ENCODE measurements at places on chromosomes 5 and 9. TPM values are rescaled to one million over a fixed set of nuclear protein-coding genes. Genes with fewer than 3 reads are reported as not detected.

Gene TTC39B
- 7.9 TPM for total RNA-seq

Gene PAEP
- total RNA-seq, result not detected

Gene CNTLN
- total RNA-seq, result 20.7 TPM

Gene EIF4E1B
- total RNA-seq, result not detected

Gene ENTREP1
- total RNA-seq, result 5.5 TPM

Gene PCDHA13
- total RNA-seq, result not detected

Gene NRG2
- total RNA-seq, result 0.93 TPM

Gene CDH6
- total RNA-seq, result 0.13 TPM

Gene HAPLN1
- 0.13 TPM for total RNA-seq

Gene GCNT4
- total RNA-seq, result 0.07 TPM
